Urothelium cell line (cell line): ENCODE measurements at places on chromosomes 1 and 21.

DNA sequence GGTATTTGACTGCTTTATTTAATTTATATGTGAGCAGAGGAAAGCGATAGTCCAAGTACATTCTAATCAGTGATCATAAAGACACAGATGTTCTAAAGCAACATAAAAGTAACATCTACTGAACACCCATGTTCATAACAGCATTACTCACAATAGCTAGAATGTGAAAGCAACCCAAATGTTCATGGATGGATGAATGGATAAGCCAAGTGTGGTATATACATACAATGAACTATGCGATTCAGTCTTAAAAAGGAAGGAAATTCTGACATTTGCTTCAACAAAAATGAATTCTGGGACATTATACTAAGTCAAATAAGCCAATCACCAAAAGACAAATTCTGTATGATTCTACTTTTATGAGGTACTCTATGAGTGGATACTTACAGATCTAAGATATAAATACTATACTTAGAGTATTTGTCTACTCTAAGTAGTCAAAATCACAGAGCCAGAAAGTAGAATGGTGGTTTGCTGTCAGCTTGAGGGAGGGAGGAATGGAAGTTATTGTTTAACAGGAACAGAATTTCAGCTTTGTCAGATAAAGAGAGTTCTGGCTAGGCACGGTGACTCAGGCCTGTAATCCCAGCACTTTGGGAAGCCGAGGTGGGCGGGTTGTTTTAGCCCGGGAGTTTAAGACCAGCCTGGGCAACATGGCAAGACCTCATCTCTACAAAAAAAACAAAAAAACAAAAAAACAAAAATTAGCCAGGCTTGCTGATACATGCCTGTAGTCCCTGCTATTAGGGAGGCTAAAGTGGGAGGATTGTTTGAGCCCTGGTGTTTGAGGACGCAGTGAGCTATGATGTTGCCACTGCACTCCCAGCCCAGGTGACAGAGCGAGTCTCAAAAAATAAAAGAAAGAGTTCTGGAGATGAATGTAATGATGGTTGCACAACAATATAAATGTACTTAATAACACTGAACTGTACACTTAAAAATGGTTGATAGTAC is 79.7 kb upstream of the ARHGAP29 start:
- no peak for DNase-seq

GRCh38 chr1:41671116-41671755 is 186.8 kb upstream of the EDN2 start:
- DNase-seq = no peak

- DNase-seq = no peak
Measured at GRCh38 chr1:202972046-202972445, 5.0 kb upstream of the CYB5R1 start.

- peak; percentile 3 for DNase-seq
Measured at GRCh38 chr1:41320895-41321676, 40.1 kb upstream of the FOXO6 start.

DNA sequence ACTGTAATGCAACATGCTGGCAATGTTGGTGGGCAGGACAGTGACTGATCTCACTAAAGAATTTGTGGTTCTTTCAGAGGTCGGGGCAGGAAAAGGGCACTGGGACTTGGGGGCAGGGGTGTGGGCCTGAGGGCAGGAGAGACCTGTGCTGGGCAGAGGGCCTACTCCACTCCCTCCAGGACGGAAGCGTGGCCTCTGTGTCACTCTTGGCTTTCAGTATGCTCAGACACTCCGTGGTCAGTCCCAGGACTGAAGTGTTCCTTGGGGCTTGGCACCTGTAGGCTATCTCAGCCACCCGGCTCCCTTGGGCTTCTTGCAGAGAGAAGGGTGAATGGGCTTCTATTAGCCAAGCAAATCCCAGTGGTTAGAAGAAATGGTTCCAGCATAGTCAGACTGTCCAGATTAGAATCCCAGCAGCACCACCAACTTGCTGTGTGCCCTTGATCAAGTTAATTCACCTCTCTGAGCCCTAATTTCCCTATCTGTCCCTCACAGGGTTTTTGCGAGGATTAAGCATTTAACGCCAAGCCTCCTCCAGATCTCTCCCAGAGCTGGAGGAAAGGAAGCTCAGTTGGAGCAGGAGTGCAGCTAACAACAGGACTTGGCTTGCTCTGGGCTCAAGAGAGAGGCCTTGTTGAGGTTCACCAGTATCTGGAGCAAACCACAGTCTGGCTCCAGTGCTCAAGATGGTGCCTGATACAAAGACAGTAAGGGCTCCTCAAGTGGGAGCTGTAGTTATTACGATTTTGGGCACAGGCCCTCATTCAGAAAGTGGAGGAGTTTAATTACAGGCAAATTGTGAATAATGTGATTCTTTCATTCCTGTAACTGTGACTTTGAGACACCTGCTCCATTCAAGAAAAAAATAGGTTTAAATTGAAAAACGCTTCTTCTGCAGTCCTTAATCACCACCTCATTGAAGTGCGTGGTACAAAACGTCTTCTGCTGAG is 57.7 kb upstream of the LRP8 start:
- DNase-seq = no peak
